ENCODE measurements at places on chromosomes 3 and 15.

DNA sequence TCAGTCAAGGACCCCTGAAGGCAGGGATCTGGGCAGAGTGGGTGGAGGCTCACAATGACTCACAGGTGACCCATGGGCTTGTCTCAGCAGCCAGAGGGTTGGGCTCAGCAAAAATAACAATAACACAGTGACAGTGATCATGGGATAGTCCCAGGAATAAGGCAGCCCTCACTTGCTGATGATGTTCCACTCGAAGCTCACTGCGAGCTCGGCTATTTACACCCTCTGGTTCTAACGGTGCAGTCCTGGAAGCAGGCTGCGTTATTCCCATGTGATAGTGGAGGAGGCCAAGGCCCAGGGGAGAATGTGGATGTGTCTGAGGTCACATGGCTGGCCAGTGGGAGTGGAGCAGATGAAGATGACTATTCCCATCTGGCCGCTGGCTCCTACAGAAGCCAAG lies 16.2 kb downstream of the CCDC33 start:
- DNase-seq, result no peak

DNA sequence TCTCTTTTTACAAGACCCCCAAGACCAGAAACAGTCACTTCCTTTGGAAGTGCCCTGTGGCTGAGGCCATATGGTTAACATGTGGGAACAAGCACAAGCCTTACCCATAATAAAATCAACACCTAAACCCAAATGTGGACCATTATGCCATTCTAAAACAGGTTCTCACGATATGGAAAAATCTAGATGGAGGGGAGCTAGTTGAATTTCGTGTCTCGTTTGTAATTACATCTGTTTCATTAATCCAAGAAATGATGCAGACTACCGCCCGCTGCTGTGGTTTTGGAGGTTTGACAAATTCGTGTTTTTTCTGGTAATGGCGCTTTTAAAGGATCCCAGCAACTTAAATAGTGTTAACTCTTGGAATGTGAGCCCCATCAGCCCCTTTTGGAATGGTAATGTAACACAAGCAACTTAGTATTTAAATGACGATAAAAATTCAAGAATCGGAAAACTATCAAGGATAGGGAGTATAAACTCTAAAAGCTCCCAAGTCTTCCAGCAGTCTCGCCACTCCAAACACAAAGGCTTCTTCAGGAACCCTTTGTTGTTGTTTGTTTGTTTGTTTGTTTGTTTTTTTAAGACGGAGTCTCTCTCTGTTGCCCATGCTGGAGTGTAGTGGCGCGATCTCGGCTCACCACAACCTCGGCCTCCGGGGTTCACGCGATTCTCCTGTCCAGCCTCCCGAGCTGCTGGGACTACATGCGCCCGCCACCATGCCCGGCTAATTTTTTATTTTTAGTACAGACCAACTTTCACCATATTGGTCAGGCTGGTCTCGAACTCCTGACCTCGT lies 1.1 kb downstream of the CNBP start:
- no peak for DNase-seq

DNA sequence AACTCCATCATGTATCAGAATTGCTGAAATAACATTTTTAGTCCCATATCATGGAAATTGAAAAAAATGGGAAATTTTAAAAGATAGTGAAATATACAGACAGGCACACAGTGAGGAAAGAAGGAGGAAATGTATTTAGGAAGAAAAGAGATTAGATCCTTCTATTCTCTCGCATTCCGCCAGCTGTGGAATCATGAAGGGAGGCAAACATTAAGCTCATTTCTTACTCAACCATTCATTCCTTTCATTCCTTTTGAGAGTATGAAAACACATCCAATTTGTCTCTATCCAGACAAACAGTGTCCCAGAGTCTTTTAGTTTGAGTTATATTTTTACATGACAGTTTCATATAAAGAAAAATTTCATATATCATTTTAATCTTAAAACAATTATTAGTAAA lies 52.5 kb upstream of the KCNMB2 start:
- no peak for DNase-seq

GRCh38 chr3:189014526-189014925 lies 157.2 kb upstream of the TPRG1 start:
- no peak for DNase-seq

DNA sequence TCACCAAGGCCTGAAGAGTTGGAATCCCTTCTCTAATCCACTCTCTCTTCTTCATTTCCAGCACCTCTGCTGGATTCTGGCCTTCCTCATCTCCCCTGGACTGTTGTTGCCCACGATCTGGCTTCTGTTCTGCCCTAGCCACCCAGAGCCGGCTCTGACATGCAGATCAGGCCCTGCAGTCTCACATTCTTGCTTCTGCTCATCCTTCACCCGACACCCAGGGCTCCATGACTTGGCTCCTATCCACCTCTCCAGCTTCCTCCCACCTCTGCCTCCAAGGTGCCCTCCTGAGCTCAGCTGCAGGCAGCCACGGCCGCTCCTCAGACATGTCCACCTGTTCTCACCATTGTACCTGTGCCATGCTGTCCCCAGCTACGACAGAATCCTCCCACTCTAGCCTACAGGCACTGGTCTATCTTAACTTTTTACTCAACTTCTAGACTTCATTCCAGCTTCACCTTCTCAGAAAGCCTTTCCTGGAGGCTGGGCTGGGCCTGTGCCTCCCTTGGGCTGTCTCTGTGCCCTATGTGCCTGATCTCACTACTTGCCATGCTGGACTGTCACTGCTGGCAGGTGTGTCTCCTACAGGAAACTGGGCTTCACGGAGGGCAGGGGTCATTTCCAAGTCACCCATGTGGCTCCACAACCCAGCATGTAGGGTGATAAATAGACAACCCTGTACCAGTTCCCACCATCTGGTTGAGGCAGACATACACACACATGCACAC lies 16.0 kb upstream of the TBC1D21 start:
- DNase-seq, result no peak

DNA sequence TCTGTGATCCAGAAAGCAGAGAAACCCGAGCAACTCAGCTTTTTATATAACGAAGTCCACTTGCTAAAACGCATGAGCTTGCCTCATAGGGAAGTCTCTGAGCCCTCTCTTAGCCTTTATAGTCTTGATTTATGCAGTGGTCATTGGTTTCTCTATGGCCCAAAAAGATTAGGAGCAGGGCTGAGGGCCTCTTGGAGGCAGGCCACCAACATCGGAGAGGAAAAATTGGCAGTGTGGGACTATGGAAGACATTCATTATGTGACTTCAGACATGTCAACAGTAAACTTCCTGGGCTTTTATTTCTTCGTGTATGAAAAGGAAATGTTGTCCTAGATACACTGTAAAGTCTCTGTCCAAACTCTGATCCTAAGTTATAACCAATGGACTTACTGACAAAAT lies 13.5 kb downstream of the RAB8B start:
- DNase-seq, result no peak

- DNase-seq, result no peak
Observed at GRCh38 chr3:141663993-141664392, 74.1 kb upstream of the RNF7 start.

GRCh38 chr3:10845839-10846656 lies 30.0 kb downstream of the SLC6A11 start:
- no peak for DNase-seq

DNA sequence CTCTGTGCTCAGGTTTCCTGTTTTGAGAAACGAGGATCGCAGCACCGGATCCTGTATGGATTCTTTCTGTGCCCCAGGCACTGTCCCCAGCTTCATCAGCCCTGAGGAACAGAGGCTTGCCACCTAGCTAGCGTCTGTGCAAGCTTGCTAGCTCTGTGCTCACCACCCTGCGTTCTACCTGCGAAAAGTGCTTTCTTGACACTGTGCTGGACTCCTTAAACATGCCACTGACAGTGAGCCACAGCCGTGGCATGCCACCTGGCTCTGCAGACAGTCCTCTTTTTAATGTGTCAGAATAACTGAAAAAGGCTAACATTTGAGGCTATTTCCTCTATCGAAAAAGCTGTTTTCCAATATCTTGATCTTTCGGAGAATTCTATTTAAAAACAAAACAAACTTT lies 1.4 kb downstream of the PGPEP1L start:
- no peak for DNase-seq

DNA sequence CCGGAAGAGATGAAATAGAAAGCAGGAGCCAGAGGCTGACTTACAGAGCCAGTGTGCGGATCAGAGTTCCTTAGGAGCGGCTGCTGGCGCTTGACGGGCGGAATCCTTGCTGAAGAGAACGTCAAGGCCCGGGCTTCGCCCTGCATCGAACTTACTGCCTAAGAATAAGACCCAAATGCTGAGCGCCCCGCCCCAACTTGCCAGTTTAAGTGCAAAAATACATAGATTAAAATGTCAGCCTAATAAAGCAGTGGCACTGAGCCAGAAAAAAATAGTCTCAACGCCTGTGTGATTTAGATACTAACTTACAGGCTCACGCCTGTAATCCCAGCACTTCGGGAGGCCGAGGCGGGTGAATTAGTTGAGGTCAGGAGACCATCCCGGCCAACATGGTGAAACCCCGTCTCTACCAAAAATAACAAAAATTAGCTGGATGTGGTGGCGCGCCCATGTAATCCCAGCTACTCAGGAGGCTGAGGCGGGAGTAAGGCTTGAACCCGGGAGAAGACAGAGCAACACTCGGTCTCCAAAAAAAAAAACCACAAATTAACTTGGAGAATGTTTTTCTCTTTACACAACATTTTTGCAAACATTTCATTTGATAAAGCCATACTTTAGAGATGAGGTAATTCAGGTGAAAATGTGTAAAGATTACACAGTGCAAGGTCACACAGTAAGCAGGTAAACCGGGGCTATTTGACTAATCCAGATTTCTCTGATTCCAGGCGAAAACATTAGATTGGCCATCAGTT lies 1.2 kb upstream of the UBP1 start:
- no peak for DNase-seq

DNA sequence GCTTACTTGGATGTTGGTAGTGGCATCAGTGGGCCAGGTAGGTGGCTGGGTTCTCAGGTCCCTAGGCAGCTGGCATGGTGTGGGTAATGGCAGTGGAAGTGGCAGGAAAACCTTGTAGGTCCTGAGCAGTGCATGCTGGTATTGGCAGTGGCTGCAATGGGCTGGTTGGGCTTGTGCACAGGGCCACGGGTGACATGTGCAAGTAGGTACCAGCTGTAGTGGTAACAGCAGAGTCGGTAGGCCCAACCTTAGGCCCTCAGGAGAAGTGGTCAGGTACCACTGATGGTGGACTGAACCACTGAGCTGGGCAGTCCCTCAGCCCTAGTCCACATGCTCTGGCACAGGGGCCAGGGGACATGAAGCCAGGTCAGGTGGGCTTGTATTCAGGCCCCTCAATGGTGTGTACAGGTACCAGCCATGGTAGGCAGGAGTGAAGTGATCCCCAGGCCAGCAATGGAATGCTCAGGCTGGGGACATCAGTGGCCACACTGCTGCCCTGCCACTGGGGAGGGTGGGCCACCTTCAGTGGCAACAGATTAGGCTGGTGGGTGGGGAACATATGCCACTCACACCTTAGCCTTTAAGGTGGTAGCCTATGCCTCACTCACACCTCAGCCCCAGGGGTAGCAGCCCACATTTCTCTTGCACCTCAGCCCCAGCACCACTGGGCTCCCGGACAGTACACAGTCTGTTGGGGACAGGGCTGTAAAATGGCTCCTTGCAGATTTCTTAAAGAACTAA lies 118.1 kb downstream of the LRRK1 start:
- DNase-seq, result no peak

DNA sequence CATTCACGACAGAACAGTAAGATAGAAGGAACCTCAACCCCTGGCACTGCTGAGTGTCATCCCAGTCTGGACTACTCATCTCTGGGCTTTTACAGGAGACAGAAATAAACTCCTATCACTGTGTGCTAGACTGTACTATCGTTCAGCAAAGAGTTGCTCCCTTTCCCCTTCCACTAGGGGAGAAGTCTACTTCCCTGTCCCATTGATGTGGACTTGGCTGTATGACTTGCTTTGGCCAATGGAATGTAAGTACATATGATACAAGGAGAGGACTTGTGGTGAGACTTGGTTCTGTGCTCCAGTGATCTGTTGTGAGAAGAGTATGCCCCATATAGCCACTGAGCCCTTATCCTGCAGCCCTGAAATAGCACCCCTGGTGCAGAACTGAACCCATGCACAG lies 5.3 kb upstream of the KIF7 start:
- no peak for DNase-seq

DNA sequence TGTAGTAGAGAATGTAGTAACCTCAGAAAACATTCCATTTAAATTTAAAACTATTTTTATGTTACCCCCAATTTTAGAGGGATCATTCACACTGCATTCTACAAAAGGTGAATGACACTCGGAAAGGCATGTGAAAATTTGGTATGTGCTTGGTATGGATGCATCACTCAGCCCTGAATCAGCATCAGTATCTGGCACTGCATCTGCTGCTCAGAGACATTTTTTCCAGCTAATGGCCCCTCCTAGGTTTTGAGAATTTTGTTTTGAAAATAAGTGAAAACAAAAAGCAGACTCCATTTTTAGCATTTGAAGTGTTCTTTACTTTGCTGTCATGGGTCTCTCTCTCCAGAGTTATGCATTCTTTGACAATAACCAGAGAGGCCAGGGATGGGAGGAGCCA lies 15.6 kb upstream of the WWTR1 start:
- DNase-seq, result no peak

GRCh38 chr15:88905576-88905975 lies 7.6 kb downstream of the MFGE8 start:
- DNase-seq, result no peak

- no peak for DNase-seq
Observed at GRCh38 chr3:64604313-64604712, 83.5 kb downstream of the ADAMTS9 start.

- no peak for DNase-seq
Observed at GRCh38 chr3:23546181-23546580, 259.6 kb upstream of the UBE2E1 start.

- DNase-seq, result no peak
Observed at GRCh38 chr15:93671387-93671943, 559.9 kb upstream of the MCTP2 start.

DNA sequence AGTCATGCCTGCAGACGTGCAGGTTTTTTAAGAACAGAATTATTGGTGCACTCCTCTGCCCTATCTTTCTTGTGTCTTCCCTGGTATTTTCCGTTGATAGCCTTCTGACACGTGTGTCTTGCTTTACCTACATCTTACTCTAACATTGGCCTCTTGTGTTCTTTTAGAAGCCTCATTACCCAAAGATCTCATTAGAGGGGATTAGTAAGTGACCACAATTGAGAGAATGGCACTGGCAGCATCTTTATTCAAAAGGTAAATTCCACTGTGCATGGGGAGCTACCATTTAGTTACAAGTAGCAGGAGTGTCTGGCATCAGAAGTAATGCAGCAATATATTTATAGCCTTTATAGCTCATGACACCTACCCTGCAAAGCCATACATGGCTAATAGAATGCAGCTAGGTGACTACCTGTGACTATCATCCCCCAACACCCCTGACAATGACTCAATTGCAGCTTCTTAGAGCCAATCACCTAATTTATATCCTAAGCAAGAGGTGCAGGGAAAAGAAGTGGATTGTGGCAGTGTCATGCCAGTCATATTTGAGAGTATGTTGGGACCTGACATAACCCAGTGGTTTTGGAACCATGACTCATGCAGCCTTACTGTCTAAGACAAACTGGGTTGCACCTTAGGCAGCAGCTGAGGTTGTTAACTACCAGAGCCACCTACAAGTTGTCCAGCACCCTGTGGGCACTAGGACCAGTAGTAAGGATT lies 164.8 kb downstream of the GRM7 start:
- no peak for DNase-seq
